IPS-NIHi11 (cell line): ENCODE measurements at places on chromosomes 12 and 14.

DNA sequence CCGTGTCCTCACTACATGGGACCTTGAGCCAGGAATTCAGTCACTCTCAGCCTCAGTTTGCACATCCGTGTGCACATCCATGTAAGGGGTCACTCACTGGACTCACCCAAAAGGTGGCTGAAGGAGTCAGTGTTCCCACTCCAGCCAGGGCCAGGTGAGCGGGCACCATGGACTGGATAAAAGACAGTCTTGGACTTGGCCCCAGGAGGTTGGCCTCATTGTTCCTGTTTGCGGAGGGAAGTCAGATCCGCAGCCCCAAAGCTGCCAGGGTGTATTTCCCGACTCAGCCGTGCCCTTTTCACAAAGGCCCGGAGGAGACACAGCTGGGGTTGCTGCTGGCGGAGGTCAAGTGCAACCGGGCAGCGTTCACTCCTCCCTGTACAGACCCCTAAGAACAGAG lies 170.7 kb upstream of the MYL2 start:
- no peak for DNase-seq

DNA sequence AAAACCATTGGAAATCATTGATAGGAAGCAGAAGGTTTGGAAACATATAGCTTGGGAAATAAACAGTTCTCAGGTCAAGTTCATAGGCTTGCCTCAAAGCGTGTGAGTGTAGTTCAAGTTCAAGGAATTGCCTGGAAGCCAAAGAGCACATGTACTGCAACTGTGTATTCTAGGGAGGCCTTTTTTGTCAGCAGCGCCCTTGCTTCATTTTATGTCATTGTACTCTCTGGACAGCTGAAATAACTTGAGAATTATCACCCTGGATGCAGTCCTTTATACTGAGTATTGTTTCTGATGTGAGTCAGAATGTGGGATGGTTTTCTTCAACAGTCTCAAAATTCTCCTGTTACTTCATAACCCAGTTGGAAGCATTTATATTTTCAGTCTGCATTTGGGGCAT lies 16.0 kb upstream of the EVL start:
- DNase-seq, result no peak

GRCh38 chr14:74855945-74856344 lies 20.0 kb downstream of the PROX2 start:
- no peak for DNase-seq

DNA sequence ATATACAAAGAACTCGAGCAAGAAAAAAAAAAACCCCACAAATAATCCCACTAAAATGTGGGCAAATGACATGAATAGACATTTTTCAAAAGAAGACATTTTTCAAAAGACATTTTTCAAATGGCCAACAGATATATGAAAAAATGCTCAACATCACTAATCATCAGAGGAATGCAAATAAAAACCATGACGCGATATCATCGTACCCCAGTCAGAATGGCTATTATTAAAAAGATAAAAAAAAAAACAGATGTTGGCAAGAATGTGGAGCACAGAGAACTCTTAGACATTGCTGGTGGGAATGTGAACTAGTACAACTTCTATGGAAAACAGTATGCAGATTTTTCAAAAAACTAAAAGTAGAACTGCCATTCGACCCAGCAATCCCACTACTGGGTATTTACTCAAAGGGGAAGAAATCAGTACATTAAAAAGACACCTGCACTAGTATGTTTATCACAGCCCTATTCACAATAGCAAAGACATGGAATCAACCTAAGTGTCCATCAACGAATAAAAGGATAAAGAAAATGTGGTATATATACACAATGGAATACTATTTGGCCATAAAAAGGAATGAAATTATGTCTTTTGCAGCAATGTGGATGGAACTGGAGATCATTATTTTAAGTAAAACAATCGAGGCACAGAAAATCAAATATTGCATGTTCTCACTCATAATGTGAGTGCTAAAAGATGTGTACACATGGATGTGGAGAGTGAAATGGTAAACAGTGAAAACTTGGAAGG lies 16.3 kb downstream of the ZBTB39 start:
- no peak for DNase-seq

GRCh38 chr12:131459773-131460365 lies 251.0 kb upstream of the SFSWAP start:
- no peak for DNase-seq

GRCh38 chr12:122150127-122150681 lies 23.8 kb downstream of the IL31 start:
- DNase-seq, result no peak

- no peak for DNase-seq
Observed at GRCh38 chr14:100782516-100783320, 43.2 kb upstream of the MEG3 start.

- no peak for DNase-seq
Observed at GRCh38 chr12:65952737-65953209, 128.5 kb downstream of the HMGA2 start.

GRCh38 chr12:60072911-60073310 lies 477.1 kb downstream of the SLC16A7 start:
- DNase-seq, result no peak
